ENCODE measurements at places on chromosomes 13 and 19.

GRCh38 chr13:46553886-46554858 is 1.2 kb downstream of the LRCH1 start:
- DNase-seq = peak; percentile 66

DNA sequence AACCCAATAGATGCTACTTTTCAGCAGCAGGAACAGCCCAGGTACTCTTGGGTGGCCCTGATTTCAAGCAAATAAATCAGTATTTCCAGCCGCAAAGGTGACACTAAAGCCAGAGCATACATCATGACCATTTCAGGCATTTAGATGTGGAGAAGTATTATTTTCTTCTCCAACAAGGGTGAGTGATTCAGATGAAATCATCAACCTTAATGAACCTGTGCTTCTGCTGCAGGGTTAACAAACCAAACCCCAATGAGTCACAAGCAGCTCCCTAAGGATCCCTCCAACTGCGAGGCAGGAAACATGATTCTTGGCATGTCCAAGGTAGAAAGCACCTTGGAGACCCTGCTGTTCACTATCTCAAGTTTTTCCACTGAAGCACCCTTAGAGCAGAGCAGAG is 32.7 kb downstream of the MBNL2 start:
- no peak for DNase-seq

DNA sequence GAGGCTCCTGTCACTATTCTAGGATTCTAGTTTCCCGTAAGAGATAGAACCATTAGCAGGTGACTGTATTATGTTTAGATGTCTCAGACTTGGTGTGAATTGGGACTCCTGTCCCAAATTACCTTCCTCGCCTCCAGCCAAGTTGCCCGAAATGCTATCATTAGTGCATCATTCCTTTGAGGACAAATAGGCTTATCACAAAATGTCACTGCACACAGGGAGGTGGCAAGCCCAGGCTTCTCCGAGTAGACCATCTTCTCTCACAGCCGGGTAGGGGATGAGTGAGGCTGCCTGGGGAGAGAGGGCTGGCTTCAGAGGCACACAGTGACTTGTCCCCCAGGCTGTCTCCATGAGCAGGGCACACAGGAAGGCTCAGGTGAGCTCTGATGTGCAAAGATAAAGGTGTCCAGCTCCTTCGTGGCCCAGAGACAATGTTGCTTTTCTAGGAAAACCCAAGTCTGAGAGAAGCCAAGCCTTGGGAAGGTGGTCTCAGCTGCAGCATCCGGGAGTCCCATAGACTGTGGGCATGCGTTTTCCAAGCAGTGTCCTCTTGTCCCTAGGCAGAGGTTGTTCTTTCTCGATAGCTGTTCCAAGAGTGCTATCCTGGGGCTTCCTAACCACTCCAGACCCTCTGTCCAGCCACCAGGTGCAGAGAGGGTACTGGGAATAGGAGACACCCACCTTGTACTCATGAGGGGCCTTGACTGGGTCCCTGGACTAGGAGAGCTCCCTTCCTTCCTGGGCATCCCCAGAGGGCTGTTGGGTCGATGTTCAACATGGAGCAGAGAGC is 163.1 kb upstream of the TSHZ3 start:
- DNase-seq = no peak

- peak; percentile 35 for DNase-seq
Observed at GRCh38 chr19:48874303-48875135, 2.3 kb downstream of the PPP1R15A start.

- no peak for DNase-seq
Observed at GRCh38 chr19:42028304-42029216, 34.5 kb upstream of the ATP1A3 start.

Data from Ammon's horn (tissue), 1 donor.